M059J (cell line): ENCODE measurements at places on chromosomes 16 and 17.

DNA sequence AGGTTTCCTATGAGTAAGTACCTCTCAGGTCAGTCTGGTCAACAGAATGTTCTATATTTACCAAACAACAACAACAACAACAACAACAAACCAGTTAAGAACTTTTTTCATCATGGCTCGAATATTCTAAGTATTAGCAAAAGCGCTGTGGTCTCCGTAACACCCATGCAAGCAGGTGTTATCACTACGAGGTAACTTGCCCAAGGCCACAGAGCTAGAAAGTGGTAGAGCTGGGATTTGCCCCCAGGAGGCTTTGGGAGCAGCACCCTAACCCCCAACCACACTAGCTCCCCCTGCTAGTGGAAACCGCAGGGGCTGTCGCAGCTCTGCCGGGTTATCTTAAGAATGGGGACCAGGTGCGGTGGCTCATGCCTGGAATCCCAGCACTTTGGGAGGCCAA, 23.9 kb upstream of the C16orf74 start:
- no peak for DNase-seq

- DNase-seq, result no peak
Measured at GRCh38 chr17:983921-984320, 4.3 kb upstream of the NXN start.

GRCh38 chr17:21678393-21679081, 13.8 kb upstream of the KCNJ18 start:
- no peak for DNase-seq

- peak; percentile 28 for DNase-seq
Measured at GRCh38 chr17:78923660-78924453, 1.3 kb downstream of the TIMP2 start.

GRCh38 chr16:50038286-50038685, 13.3 kb downstream of the CNEP1R1 start:
- no peak for DNase-seq

DNA sequence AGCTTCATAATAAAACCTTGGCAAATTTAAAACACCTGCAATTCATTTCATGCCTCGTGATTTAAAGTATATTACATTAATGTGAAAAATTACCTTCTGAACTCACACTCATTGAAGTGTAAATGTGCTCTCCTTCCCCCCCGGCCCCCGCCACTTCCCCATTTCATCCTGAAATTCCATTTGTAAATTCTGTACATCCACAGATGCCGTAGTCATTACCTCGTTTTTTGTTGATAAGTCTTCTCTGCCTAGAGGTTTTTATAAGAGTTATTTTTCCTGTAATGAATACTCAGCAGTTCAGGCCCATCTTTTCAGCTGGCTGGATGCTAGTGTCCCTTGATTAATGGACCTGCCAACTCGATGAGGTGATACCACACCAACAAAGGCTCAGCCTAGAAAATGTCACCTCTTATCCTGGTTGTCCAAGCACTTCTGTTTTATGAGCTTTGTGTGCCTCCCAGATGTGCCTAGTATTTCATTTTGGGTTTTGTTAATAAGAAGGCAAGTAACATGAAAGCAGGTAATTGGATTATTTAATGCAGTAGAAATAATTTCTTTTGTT, 64.8 kb upstream of the KIFC3 start:
- peak; percentile 35 for DNase-seq

- DNase-seq, result no peak
Measured at GRCh38 chr17:70078549-70078948, 3.5 kb downstream of the KCNJ16 start.

GRCh38 chr16:57070424-57070823, 22.0 kb upstream of the CPNE2 start:
- no peak for DNase-seq

DNA sequence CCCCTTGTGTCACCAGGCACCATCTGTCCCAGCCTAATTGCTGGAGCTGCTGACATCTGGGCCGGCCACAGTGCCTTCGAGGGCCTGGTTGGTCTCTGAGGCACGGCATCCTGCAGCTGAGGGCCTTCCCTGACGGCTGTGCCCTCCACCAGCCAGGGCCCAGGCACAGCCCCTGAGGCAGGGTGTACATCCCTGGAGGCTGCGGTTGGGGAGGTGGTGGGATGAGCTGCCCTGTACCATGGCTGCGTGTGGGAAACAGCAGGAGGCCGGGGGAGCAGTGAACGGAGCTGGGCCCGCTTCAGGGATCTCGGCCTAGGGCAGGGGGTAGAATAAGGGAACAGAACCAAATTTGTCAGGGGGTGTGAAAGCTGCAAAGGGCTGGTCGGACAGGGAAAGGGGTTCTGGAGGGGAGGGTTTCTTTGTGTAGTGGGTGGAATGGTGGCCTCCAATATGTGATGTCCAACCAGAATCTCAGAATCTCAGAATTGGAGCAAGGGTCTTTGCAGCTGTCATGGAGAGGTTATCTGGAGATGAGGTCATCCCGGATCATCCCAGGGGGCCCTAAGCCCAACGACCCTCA, 10.0 kb upstream of the SLC38A10 start:
- DNase-seq, result no peak

GRCh38 chr17:67080804-67081203, 36.5 kb downstream of the CACNG1 start:
- DNase-seq, result no peak

GRCh38 chr16:76193906-76194615, 83.1 kb upstream of the CNTNAP4 start:
- no peak for DNase-seq

- DNase-seq, result no peak
Measured at GRCh38 chr16:73046202-73046848, 1.6 kb downstream of the ZFHX3 start.
